T-helper 22 cell (primary cell): ENCODE measurements at places on chromosomes 7 and 10.

DNA sequence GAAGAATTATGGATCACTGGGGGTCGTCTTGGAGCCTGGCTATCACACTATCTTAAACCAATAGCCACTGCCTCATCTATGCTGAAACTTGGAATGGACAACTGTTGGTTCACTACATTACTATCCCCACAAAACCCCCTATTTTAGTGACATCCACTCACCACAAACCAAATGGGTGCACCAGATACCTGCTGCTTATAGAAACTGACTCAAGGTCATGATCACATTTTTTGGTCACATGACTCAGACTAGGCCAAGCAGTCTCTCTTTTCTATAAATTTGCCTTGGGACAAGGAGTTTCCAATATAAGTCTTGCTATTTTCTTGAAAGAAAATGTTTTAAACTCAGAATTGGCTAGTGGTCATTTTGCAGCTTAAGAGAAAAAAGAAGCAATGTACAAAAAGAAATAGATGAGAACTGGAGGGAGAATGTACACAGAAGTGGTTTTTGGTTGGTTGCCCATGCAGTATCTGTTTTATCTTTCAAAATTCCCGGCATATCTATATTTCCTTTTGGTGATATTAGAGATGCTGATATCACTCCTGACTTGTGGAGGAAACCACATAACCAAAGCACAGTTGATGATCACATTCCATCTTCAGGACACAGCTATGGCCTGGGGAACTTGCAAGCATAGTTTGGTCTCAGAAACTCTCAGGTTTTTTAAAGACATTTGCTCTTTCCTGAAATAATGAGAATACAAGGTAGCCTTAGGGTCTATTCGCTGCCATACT lies 85.2 kb upstream of the CACNA2D1 start:
- DNase-seq, result no peak

DNA sequence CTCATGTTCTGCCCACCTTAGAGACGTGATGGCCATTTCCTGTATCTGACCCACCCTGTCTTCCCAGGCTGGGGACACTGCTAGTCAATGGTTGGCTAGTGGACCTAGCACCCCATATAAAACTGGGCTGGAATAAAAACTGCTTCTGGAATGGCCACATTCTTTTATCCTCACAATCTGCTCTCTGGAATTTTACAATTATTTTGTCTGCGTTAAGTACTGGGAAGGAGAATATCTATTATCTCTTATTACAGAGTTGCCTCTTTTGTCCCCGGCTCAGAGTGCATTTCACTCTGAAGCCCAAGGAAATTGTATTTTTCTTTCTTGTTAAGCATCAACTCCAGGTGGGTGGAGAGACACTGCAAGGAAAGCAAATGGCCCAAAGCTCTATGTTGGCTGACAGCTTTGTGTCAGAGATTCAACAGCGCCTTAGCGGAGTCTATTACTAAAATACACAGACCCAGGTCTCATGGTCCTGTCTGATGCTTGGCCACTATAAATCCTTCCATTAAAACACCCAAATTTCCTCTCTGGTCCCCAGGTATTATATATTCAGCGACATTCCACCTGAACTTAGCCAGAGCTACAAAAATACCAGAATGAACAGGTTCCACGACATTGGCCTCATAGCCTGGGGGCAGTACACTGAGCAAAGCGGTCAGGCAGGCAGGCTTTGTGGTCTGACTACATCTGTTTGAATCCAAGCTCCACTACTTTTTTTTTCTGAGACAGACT lies 121.7 kb downstream of the PRPF18 start:
- no peak for DNase-seq

DNA sequence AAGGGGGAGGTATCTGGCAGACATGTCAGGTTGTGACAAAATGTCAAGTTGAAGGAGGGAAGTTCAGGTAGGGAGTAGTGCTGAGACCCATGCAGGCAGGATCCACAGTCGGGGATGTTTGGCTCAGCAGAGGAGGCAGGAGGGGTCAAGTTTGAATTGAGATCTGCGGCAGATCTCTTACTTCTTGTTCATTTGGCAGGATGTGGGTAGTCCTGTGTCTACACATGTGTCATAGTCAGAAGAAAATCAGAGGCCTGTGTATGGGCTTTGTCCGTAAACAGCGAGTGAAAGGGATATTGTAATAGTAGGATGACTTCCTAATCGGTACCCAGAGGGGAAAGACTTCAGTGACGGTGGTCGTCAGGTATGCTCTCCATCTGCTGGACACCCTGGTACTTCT lies 203.8 kb upstream of the MTPN start:
- DNase-seq, result no peak

GRCh38 chr10:78082636-78083035 lies 49.0 kb downstream of the RPS24 start:
- no peak for DNase-seq

- no peak for DNase-seq
Observed at GRCh38 chr7:14988941-14989340, 86.4 kb upstream of the DGKB start.
